Foreskin keratinocyte (primary cell): ENCODE measurements at places on chromosomes 12 and 14. TPM values are rescaled to one million over a fixed set of nuclear protein-coding genes. Genes with fewer than 3 reads are reported as not detected.

The CCDC175 gene
- total RNA-seq = not detected in 2 replicates

The FAM186B gene
- total RNA-seq = 0.32 and 0.37 TPM in 2 replicates

The WNT5B gene
- total RNA-seq = 19.9 and 23.8 TPM in 2 replicates

The DTX1 gene
- total RNA-seq = not detected in 2 replicates

The DAO gene
- not detected in 2 replicates for total RNA-seq

The TSPAN11 gene
- not detected in 2 replicates for total RNA-seq

The C12orf56 gene
- total RNA-seq = 0.35 and 0.44 TPM in 2 replicates

The RERGL gene
- not detected in 2 replicates for total RNA-seq

The KRT78 gene
- total RNA-seq = 0.32 and 0.58 TPM in 2 replicates

The GALNT16 gene
- not detected in 2 replicates for total RNA-seq

The SOAT2 gene
- total RNA-seq = not detected in 2 replicates

The RPS29 gene
- total RNA-seq = 2,385 and 2,618 TPM in 2 replicates

The SLC6A13 gene
- not detected in 2 replicates for total RNA-seq

The GDF3 gene
- total RNA-seq = not detected in 2 replicates

The GPR137C gene
- 0.17 and 0.21 TPM in 2 replicates for total RNA-seq

The CACNA2D4 gene
- total RNA-seq = 0.10 and 0.11 TPM in 2 replicates

The ENDOU gene
- total RNA-seq = 0.28 and 0.34 TPM in 2 replicates

The CPM gene
- 2.4 and 2.8 TPM in 2 replicates for total RNA-seq

The ARHGEF40 gene
- total RNA-seq = 13.6 and 20.7 TPM in 2 replicates

The CMTM5 gene
- total RNA-seq = not detected in 2 replicates

The CAPZA3 gene
- total RNA-seq = not detected in 2 replicates

The MGST1 gene
- 125 and 146 TPM in 2 replicates for total RNA-seq

The SALL2 gene
- 2.1 and 2.6 TPM in 2 replicates for total RNA-seq

The DDHD1 gene
- 9.7 and 13.4 TPM in 2 replicates for total RNA-seq

The DNAI7 gene
- 0.07 TPM in 1 of 2 replicates, not detected in the other for total RNA-seq

The PLBD1 gene
- total RNA-seq = 2.0 and 3.6 TPM in 2 replicates

The SSTR1 gene
- not detected in 2 replicates for total RNA-seq

The B3GNT4 gene
- 1.2 and 1.3 TPM in 2 replicates for total RNA-seq

The RNASE3 gene
- total RNA-seq = not detected in 2 replicates

The IL31 gene
- total RNA-seq = not detected in 2 replicates

The ACRBP gene
- 0.07 TPM in 1 of 2 replicates, not detected in the other for total RNA-seq

The ZNF385A gene
- 29.8 and 31.9 TPM in 2 replicates for total RNA-seq

The GLIPR1L1 gene
- total RNA-seq = not detected in 2 replicates

The CLEC2A gene
- total RNA-seq = not detected in 2 replicates

The MMP17 gene
- 20.1 and 39.2 TPM in 2 replicates for total RNA-seq

The BEGAIN gene
- total RNA-seq = 0.48 and 0.53 TPM in 2 replicates

The OTOGL gene
- not detected in 2 replicates for total RNA-seq

The RD3L gene
- not detected in 2 replicates for total RNA-seq

The OR4K15 gene
- not detected in 2 replicates for total RNA-seq

The ANO2 gene
- total RNA-seq = not detected in 2 replicates

The NAA25 gene
- 26.7 and 27.9 TPM in 2 replicates for total RNA-seq

The TAS2R43 gene
- 0.20 and 0.21 TPM in 2 replicates for total RNA-seq

The TMEM117 gene
- total RNA-seq = 5.9 and 6.9 TPM in 2 replicates

The LIN7A gene
- not detected in 2 replicates for total RNA-seq

The GPR68 gene
- total RNA-seq = 0.95 and 2.5 TPM in 2 replicates

The NGB gene
- not detected in 2 replicates for total RNA-seq

The TSPAN8 gene
- not detected in 2 replicates for total RNA-seq
